Heart right ventricle (tissue), 16 donors: ENCODE measurements at places on chromosomes 7 and 10. TPM values are rescaled to one million over a fixed set of nuclear protein-coding genes. Genes with fewer than 3 reads are reported as not detected.

GRCh38 chr7:132257253-132257652 is 319.0 kb downstream of the PLXNA4 start:
- DNase-seq = no peak

DNA sequence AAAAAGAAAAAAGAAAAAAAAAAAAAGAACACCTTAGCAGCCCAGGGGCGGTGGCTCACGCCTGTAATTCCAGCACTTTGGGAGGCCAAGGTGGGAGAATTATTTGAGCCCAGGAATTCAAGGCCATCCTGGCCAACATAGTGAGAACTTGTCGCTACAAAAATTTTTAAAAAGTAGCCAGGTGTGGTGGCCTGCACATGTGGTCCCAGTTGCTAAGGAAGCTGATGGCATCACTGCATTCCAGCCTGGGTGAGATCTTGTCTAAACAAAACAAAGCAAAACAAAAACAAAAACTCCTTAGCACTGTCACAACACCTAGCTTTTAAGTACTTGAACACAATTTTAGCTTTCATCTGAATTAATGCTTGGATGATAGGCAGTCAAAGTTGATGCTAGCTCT is 86.3 kb upstream of the MKLN1 start:
- DNase-seq = no peak

DNA sequence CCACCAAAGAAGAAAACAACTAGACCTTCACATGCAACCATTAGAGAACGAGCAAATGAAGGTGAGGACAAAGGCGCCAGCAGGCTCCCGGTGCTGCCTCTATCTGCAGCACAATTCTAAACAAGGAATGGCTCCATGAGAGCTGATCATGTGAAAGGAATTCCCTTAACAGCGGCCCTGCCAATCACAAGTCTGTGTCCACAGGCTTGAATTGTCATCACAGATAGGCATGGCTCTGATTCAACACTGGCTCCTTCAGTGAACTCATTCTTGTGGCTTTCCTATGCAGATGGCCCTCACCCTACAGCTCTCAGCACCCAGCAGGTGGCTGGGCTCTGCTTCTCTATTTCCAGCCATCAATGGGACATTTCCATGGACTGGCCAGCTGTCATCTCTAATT is 36.2 kb downstream of the LAMB1 start:
- no peak for DNase-seq

- DNase-seq = no peak
These were observed 253.6 kb downstream of the SORCS3 start for GRCh38 chr10:104894681-104895080.

- no peak for DNase-seq
These were observed 134.3 kb downstream of the DOCK4 start for GRCh38 chr7:112071856-112072255.

GRCh38 chr10:72308320-72308987 is 34.7 kb downstream of the DDIT4 start:
- DNase-seq = peak; percentile 67

DNA sequence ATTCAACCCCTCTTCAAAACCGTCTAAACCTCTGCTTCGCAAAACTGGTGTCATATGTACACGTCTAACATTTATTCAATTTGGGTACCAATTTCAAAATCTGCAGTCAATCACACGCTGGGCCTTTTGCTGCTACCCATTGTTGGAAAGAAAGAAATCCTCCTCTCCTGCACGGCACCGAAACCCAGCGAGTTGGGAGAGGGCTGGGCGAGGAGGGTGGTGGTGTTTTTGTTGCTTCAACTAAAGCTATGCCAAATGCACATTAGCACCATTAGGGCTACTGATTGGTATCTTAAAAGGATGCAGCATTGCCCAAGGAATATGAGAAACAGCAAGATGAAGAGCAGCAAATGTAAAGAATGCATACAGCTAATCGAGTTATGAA is 7.8 kb downstream of the EBF3 start:
- no peak for DNase-seq

DNA sequence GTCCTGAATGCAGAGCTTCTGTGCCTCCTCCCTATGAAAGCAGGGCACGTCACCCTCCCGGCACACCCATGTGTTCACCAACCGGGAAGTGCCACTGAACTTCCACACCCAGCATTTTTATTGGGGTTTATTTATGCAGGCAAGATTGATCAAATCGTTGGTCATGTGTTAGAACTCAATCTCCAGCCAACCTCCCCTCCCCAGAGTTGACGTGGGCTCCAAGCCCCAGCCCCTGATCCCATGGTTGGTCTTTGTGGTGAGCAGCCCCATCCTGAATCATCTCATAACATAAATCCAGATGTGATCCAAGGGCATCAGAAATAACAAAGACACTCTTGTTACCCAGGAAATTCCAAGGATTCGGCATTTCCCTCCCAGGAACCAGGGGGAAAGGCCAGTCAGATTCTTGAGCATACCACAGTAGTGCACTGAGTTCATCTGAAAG is 151.2 kb downstream of the TPST1 start:
- no peak for DNase-seq

- no peak for DNase-seq
These were observed 41.6 kb downstream of the TEX36 start for GRCh38 chr10:125641398-125641797.

GRCh38 chr7:141587304-141587703 is 36.1 kb downstream of the AGK start:
- no peak for DNase-seq

GRCh38 chr7:5408777-5409176 is 14.9 kb downstream of the TNRC18 start:
- DNase-seq = no peak

GRCh38 chr7:17299483-17299991 is 1.1 kb downstream of the AHR start:
- no peak for DNase-seq

- no peak for DNase-seq
These were observed 39.6 kb upstream of the CNPY1 start for GRCh38 chr7:155585951-155586350.

- DNase-seq = no peak
These were observed 476.5 kb upstream of the PCDH15 start for GRCh38 chr10:55277549-55277948.

DNA sequence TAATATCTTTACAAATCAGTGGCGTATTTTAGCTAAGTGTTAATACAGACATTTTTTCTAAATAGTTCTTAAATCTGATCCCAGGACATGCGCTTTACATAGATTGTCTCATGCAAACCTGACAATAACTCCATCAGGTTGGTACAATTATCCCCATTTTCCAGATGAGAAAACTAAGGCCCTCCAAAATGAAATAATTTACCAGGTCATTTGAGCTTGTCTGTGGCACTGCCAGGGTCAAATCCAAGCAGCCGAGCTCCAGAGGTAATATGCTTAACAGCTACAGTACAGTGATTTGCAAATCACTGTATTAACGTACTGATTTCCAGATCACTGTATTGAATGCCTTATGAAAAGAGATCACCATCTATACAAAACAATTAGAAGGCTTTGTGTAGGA is 223.1 kb downstream of the CHCHD3 start:
- no peak for DNase-seq

- no peak for DNase-seq
These were observed 290.9 kb downstream of the DPP6 start for GRCh38 chr7:154342971-154343633.

DNA sequence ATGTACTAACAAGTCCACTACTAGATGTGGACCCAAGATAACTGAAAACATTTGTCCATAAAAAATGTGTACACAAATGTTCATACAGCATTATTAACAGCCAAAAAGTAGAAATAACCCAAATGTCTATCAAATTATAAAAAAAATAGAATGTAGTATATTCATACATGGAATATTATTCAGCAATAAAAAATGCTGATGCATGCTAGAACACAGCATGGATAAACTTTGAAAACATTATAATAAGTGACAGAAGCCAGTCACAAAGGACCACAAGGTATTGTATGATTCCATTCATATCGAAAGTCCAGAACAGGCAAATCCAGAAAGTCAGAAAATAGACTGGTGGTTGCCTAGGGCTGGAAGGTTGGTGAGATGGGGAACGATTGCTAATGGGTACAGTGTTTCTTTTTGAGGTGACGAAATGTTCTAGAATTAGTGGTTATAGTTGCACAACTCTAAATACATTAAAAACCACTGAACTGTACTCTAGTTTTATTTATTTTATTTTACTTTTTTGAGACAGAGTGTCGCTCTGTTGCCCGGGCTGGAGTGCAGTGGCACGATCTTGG is 43.3 kb upstream of the ANLN start:
- DNase-seq = no peak

DNA sequence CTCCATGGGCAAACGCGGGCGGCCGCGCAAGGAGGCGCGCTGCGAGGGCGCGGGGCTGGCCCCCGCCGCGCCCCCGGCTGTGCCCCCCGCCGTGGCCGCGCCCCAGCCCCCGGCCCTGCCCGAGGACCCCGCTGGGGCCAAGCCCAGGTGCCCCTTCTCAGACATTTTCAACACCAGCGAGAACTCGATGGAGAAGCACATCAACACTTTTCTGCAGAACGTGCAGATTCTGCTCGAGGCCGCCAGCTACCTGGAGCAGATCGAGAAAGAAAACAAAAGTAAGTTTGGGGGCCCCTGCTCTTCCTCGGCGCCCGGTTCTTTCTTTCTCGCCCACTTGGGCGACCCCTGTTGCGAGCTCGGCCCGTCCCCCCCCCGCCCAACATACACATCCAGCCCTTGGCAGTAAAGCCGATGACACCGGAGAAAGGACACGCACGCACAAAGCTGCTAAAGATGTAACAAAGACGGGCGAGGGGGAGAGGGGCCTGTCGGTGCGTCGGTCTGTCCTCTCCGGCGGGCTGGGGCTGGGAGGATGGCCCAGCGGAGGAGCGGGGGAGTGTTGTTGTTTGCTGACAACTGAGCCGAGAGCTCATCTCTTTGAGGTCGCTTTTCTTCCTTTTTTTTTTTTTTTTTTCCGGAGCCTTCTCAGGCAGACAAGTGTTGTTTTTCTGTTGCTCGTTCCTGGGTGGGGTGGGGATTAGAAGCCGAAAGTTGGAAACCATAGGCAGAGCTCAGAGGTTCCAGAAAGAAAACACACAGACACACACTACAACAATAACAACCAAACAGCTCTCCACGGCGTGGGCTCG is 604 bp downstream of the MXI1 start:
- peak; percentile 46 for DNase-seq

DNA sequence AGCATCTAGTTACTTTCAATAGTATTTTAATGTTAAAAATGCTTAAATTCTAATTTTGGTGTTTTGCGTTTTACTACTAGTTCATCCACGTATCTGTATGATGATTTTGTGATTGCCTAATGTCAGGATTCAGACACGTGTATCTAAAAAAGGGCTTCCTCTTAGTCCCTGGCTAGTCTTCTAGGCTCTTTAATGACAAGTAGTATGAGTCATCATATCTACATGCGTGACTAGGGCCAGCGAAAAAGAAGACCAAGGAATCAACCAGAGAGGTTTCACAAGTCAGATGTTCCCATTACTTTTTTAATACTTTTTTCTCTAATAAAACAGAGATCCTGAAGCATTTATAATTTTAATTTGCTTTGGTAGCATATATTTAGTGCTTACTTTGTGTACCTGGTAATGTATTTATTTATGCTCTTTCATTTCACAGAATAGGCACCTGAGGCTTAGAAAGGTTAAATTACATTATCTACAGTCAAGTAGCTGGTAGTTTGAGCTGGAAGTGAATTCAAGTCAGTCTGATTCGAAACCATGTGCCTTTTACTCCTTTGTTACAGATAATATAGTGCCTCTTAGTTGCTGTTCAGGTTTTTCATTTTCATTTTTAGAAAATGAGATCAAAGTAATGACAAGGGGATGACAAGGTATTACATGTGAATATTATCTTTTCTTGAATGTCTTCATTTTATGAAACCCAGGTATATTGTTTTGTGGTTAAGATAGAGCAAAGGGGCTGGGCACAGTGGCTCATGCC is 140.3 kb downstream of the FOXP2 start:
- no peak for DNase-seq

GRCh38 chr10:95208702-95209391 is 14.8 kb downstream of the ACSM6 start:
- DNase-seq = no peak

DNA sequence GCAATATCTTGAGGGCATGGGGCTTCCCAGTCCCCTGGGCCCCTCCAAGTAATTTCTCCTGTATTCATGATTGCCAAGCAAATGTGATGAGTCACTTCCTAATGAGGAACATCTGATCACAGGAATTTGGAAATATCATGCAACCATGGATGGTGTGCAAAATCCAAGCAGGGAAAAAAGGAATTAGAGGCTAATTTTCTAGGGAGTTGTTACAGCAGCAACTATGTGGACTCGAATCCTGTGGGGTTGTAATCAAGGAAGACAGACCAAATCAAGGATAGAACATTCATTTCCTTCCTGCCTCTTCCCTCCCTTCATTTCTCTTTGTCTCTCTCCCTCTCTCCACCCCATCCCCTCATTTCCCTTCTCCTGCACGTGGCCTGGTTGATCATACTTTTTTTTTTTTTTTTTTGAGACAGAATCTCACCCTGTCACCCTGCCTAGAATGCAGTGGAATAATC is 23.9 kb upstream of the AGFG2 start:
- DNase-seq = no peak

- no peak for DNase-seq
These were observed 22.7 kb downstream of the OTUD1 start for GRCh38 chr10:23461557-23461956.

GRCh38 chr10:110744782-110745181 is 100.6 kb downstream of the RBM20 start:
- no peak for DNase-seq

GRCh38 chr10:101961591-101962498 is 94.1 kb downstream of the ARMH3 start:
- DNase-seq = no peak

- DNase-seq = no peak
These were observed 77.2 kb upstream of the PLXNA4 start for GRCh38 chr7:132653366-132653930.

- DNase-seq = no peak
These were observed 27.8 kb downstream of the HEPACAM2 start for GRCh38 chr7:93198472-93198871.

DNA sequence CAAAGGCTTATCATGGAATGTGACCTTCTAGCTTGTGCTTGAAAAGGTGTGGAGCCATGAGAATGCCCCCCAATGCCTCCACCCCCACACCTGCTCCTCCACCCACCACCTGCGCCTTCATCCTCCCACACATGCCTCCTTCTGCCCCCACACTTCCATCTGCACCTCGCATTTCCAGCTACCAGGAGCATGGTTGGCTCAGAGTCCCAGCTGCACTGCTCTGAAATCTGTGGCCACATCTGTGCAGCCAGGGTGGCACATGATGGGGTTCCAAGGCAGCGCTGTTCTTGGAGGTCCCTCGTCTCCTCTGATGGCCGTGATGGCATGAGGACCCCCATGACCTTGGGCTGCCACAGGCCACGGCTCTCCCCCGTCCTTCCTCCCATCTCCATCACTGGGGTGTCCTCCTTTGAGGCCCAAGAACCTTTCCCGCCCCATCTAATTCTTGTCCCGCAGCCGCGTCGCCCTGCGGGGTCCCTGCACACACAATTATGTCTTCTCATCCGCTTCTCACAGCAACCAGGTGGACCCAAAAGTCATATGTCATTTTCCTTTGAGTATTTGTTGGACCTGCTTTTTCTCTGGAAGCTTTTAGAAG is 40.6 kb upstream of the CNPY1 start:
- no peak for DNase-seq

Gene ACSM6
- not detected for total RNA-seq

Gene KNDC1
- total RNA-seq = 0.06 TPM

Gene SNX10
- 1.2 TPM for total RNA-seq

Gene ZNF727
- 1.4 TPM for total RNA-seq

Gene NUDT13
- 4.3 TPM for total RNA-seq

Gene CYCS
- 622 TPM for total RNA-seq

Gene RPP38
- 6.2 TPM for total RNA-seq

Gene TCF7L2
- 15.8 TPM for total RNA-seq

Gene CABCOCO1
- total RNA-seq = not detected

Gene ADCYAP1R1
- 1.3 TPM for total RNA-seq

Gene NPM3
- 12.1 TPM for total RNA-seq

Gene KCP
- total RNA-seq = 0.28 TPM

Gene HECTD2
- total RNA-seq = 5.9 TPM
